Stimulated activated CD4-positive, alpha-beta T cell treated with anti-CD3 and anti-CD28 coated beads, Interleukin-15, amount 100 ng/mL, for 1 hour (primary cell): ENCODE measurements at places on chromosomes 1 and 21.

DNA sequence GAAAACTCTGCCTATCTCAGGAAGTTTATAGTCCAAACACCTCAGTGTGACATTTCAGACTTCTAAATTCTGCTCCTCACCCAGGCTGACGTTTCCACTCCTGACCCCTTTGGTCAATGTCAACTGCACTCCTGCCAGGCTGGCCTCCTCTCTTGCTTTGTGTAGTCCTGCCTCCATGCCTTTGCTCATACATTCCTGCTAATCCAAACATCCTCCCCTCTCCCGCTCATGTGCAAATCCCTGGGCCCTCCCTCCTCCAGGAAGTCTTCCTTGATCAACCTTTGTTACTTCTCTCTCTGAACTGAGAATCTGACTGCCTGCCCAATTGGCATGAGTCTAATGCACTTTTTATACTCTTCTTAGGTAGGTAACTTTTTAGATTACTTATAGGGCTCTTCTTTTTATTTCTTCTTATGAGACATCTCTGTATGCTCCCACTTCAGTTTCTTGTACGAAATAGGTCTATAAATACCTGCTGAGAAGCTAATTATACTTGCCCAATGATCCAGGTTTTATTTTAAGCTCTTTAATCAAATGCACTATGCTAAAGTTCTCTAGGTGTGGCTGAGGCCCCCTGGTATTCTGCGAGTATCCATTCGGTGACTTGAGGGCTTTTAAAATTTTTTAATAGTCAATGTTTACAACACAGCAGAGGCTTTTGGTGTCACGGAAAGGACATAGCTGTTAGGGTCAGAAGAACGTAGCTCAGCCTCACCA is 128.1 kb downstream of the PLXNA2 start:
- no peak for DNase-seq

DNA sequence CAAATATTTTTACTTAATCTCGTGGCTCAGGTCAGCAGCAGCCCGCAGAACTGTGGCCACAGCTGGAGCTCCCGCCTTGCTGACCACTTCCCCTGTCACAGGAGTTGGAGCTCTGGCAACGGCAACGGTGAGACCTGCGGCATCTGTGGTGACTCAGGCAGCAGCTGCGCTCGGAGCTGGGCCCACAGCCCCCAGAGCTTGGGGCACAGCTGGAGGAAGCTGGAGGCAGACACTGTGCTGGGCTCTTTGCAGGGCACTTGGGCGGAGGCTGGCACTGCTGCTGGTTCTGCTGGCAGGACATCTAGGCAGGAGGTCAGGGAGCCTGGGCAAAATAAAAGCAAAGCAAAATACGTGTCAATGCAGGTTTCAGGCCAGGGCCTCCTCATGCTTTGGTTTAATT is at the start of gene LCE3A:
TSS of gene LCE3A (minus strand) at position 301 of the 400 bp plus-strand sequence. CDS start at position 301, 0 bp downstream.
- no peak for DNase-seq

DNA sequence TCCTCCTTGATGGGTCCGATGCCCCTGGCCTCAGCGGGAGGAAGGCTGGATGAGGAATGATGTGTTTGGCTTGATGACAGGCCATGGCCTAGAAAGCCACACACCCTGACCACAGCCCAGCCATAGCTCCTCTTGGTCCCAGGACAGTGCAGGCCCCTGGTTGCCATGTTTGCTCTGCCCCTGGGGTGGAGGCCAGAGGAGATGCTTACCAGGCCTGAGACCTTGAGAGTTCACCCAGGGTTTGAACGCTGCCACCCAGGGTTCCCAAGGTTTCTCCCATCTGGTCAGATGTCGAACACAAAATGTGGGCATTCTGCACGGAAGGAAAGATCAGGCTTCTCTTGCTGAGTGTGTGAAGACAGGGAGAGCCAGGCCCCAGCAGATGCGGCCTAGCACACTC is 2.6 kb downstream of the C1orf226 start:
- no peak for DNase-seq

DNA sequence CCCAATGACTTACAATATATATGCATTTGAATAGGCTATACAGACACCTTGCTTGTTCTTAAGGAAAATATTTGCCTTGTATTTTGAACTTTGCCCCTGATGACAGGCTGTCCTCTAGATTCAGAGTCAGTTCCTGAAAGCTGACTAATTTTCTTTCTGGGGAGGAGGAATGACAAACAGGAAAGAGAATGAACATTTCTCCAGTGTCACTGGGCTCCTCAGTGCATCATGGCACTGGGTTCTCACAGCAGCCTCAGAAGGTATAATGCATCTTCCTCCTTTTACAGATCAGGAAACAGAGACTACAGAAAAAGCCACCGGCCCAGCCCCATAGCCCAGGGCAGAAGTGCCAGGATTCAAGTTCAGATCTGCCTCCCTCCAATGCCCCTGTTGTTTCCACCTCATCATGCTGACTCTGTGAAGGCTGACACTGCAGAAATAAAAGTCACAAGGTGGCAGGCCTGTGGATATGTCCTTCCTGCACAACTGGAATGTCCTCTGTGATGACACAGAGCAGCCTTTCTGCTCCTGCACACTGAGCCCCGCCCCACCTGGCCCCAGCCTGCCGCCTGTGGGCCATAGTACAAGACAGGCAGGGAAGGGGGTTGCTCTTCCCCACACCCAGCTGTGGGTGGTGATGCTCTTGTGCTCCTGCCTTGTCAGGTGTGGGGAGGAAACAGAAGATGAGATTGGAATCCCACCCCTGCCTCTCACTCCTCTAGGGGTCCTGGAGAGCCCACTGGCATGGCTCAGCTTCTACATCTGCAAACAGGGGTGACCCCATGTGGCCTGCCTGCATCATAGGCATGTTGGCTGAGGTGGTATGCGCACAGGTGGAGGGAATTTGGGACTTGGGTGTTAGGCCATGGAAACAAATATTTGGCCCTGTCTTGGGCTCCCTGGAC is 6.4 kb downstream of the TTC22 start:
- no peak for DNase-seq
